ENCODE measurements at places on chromosomes 2 and 18.

DNA sequence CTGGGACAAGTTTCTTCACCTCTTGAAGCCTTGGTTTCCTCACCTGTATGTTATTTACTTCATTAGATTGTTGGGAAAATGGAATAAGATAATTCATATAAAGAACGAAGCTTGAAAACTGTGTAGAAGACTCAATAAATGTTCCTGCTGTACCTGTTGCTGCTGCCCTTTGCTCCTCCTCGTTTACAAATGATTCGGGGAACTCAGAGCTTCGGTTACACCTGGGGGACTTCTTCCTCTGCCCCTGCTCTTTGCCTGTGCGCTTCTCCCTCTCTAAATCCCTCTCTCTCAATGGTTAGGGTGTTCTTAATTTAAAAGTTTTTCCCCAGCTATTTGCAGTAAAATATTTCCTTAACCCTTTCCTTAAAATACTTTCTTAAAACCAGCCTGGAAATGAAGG, 3.3 kb upstream of the RMDN2 start:
- no peak for DNase-seq

DNA sequence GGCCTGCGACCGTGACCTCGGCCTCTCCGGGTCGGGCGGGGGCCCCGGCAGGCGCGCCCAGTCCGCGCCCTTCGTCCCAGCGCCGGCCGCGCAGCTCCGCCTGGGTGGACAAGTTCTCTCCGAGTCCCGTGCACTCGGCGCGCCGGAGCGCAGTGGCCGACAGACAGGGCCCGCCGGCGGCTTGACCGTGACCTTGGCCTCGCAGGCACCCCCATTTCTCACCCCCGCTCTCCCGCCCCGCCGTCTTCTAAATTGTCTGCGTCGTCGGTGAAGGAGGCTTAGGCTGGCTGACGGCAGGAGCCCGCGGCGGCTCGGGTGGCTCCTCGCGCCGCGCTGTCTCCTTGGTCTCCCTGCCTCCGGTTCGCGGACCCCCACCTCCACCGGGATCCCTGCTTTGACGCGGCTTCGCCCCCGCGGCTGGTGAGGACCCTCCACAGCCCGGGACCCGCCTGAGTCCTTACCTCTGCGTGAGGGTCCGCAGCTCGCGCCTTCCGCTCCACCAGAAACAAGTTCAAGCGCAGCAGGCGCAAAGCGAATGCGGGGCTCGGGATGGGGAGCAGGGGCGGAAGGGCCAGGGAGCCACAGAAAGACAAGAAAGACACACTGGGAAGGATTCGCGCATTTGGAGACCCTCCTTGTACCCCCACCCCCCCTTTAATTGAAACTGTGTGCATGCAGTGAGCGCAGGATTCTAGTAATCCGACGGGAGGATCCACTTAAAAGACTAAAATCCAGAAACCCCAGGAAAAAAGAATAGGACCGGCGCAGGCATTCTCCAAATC, 4.0 kb downstream of the PTGR3 start:
- DNase-seq, result no peak

GRCh38 chr2:127117603-127118002, 10.6 kb upstream of the BIN1 start:
- no peak for DNase-seq

DNA sequence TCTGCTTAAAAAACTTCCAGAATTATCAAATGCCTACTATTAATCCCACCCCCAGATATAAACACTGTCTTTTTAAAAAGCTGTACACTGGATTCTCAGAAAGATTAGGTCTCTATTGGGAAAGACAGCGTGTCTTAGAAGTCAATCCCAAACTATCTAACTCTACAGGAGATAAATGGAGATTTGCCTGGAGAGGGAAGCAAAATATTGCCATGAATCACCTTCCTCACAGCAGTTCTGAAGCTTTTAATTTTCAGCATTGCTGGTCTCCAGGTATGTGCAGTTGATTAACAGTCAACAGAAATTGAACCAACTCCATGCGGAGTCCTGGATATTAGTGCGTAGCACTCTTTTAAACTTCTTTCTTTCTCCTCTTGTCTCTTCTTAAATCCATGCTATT, 122.2 kb downstream of the DSC3 start:
- DNase-seq, result no peak

DNA sequence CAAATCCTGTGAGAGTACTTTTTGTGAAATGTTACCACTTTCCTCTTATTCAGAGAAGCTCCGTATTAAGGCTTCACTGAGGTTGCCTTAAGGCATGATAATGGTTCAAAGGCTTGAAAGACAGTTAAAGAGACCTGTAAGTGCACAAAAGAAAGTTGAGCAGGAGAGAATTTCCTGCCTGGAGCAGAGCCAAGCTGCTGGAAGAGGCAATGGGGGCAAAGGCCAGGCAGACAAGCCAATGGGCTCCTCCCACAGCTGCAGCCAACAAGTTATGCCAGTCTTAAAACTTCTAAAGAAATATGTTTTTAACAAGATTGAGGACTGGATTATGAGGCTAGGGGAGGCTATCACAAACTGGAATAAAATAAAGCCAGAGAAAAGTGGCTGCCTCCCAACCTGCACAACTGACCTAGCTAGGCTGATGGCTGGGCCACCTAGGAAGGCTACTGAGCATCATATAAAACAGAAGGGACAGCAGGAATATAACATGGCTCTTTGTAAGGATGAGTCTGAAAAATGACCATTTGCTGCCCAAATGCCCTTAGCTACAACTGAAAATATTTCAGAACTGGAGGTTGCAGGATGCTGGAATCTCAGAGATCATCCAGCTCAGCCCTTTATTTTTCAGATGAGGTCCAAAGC, 2.1 kb downstream of the IL1B start:
- DNase-seq, result no peak

DNA sequence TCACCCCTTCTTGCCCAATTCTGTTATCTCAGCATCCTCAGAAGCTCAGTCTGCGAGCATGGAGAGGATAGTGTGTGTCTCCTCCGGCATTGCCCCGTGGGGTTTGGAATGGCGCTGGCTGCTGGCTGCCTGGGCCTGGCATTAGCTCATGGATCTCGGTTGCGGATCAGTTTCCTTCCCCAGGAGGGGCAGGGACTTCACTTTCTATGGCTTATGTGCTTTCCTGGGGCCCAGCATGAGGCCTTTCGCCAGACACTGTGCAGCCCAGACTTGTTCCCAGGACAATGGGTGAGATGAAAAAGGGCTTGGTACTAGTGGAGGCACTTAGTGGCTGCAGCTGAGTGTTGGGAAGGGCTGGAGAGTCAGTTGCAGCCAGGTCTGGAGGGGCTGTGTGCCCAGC, 143.3 kb downstream of the GLI2 start:
- DNase-seq, result no peak

DNA sequence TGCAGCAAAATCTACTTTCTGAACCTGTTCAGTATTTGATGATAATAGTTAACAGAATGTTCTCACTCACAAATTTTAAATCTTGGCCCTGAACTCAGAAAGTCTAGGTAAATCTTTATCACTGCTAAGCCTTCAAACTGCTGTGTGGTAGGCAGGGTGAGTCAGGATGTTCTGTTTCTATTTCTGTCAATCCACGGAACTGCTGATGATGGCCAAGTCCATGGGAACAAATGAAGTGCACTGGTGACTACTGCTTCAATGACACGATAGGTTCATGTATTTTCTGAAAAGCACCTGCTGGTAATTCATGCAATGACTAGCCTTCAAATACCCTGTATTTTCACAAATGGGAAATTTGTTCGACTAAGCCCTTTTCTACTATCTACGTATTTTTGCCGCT, 14.2 kb downstream of the NIFK start:
- no peak for DNase-seq

- no peak for DNase-seq
Observed at GRCh38 chr2:70964133-70964532, 14.3 kb upstream of the ANKRD53 start.

DNA sequence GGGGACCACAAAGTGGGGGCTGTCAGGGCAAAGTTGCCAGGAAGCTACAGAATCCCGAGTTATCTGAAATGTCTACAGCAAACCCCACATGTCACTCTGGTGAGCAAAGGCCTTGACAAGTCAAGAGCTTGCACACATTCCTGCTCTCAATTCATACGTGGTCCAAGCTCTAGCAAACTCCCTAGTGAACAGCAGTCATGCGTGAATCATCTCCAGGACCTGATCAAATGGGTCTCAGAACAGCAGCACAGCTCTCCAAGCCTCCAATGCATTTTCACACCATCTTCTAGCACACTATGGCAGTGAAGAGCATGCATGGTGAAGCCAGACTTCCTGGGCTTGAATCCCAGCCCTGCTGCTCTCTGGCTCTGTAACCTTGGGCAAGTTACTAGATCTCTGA, 68.5 kb downstream of the MYO5B start:
- DNase-seq, result no peak

- DNase-seq, result no peak
Observed at GRCh38 chr2:110991911-110992310, 128.8 kb upstream of the BCL2L11 start.

DNA sequence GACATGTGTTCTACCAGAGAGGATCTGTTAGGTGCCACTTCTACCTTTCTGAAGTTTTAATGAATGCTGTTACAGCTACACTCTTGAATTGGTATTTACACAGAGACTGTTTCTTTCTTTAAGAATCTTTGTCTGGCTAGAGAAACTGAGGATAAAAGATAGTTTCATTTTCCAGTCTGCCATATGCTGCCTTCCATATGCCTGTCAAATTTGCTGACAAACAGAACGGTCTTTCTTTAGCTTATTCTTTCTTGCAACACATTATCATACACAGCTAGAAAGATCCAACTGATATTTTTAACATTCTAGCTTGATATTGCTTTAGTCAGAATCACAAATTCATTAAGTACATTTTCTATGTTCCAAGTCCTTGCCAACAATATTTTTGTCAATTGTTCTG, 409.8 kb upstream of the CELF4 start:
- no peak for DNase-seq

DNA sequence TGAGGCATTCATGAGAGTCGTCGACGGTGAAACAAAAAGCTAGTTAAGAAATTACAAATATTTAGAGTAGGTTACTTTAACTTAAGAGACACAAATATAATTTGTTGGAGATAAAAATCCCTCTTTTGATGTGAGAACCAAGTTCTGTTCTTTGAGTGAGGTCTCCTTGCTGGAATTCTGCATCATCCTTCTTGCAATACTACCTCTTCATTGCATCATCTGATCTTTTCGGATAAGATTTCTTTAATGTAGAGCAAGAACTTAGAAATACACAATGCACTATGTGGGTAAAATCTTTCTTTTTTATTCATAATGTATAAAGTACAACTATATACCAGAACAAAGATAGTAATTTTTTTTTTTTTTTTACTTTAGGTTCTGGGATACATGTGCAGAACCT, 118.4 kb downstream of the ARL4C start:
- no peak for DNase-seq
